ENCODE measurements at places on chromosomes 11 and 22.
A peak's percentile ranks its signal among the peaks of the same experiment; 100 is the strongest.

GRCh38 chr11:117572129-117572528 lies 224.9 kb downstream of the DSCAML1 start:
- DNase-seq, result no peak

- no peak for DNase-seq
Measured at GRCh38 chr11:72739240-72740059, 12.8 kb downstream of the ARAP1 start.

DNA sequence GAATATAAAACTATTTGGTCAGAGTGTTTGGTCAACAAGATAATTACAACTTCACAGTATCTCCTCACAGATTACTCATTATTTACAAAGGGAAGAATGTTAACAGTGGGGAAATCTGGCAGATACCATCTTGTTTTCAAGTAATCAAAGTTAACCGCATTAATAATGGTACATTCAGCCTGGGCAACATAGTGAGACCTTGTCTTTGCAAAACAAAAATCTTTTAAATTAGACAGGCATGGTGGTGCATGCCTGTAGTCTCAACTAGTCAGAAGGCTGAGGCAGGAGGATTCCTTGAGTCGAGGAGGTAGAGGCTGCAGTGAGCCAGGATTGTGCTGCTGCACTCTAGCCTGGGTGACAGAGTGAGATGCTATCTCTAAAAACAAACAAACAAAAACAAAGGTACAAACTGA lies 78.5 kb downstream of the ACER3 start:
- no peak for DNase-seq

DNA sequence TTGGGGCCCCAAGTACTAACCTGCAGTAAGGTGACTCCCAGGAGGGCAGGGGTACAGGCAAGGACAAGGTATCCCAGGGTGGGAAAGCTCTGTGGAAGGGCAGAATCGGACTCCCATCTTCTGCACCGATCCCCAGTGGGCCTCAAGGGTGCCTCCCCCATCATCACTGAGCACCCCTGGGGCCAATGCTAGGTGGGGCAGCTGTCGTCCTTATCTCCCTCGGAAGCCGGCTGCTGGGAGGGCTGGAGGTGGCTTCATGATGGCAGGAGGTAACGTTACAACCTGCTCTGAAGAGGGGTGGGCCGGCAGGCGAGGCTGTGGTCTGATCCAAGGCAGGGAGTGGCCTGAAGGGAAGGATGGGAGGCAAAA lies 87.6 kb upstream of the LINC01488 start:
- no peak for DNase-seq

GRCh38 chr11:111366560-111367410 lies 12.3 kb downstream of the POU2AF1 start:
- no peak for DNase-seq

GRCh38 chr11:1870721-1871466 lies 18.0 kb downstream of the LSP1 start:
- DNase-seq, result no peak

GRCh38 chr11:28383456-28383855 lies 275.3 kb downstream of the METTL15 start:
- DNase-seq, result no peak

GRCh38 chr22:35140879-35141745 lies 75.2 kb downstream of the ISX start:
- peak; percentile 26 for DNase-seq

- DNase-seq, result no peak
Measured at GRCh38 chr22:31960767-31961166, 16.4 kb downstream of the YWHAH start.

DNA sequence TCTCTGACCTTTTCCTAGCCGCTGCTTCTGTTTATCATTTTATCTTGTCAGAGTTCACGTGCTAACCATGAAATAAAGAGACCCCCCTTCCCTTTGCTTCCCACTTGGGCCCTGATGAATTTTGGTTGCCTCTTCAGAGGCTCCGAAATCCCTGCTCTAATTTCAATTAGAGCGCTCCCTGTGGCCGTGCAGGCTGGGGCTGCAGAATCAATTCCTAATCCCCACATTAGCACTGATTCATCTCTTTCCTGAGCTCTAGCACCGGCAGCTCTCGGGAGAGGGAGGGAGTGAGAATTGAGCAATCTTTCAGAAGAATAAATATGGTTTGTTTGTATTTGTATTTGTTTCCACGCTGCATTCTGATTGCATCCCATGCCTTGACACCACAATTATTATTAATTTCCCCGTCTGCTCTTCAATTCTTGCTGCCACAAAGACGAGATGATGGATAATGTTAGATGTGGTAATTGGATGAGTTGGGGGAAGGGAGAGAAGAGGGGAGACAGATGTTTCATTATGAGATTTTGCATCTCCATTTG lies 76.9 kb downstream of the NTM start:
- DNase-seq, result no peak

GRCh38 chr22:47657224-47657623 lies 894.8 kb downstream of the TBC1D22A start:
- no peak for DNase-seq

DNA sequence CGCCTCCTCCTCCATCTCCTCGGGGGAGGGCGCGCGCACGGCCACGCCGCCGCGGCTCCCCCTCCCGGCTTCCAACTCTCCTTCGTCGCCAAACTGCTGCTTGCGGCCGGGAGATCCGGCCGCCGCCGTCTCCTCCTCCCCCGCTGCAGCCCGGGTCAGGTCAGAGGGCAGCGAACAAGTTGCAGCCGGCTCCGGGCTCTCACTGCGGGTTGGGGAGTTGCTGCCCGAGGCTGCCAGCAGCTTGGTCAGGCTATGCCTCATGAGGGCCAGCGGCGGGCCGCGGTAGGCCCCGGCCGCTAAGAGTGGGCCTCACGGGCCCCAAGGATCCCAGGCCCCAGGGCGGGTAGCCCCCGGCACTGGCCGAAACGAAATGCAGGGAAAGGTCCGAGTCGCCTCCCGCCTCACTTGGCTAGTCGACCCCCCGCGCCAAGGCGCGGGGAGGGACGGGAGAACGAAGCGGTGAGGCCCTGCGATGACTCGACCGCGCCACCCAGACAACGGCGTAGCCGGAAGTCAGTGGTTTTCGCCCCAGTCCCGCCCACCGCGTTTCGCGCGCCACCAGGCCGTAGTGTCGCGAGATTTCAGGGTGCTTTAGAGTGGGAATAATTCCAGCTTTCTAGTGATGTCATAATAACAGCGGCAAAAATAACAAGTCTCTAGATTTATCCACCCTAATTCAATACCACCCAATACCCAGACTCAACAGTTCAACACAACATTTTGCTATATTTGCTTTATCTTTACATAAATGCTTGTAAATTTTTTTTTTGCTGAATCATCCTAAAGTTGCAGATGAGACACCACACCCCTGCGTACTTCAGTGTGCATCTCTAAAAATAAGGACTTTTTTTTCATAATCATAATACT lies at the start of gene CREBZF:
TSS of gene CREBZF (minus strand) at position 515 of the 867 bp plus-strand sequence. CDS start at position 261, 254 bp downstream.
- peak; percentile 95 for DNase-seq

DNA sequence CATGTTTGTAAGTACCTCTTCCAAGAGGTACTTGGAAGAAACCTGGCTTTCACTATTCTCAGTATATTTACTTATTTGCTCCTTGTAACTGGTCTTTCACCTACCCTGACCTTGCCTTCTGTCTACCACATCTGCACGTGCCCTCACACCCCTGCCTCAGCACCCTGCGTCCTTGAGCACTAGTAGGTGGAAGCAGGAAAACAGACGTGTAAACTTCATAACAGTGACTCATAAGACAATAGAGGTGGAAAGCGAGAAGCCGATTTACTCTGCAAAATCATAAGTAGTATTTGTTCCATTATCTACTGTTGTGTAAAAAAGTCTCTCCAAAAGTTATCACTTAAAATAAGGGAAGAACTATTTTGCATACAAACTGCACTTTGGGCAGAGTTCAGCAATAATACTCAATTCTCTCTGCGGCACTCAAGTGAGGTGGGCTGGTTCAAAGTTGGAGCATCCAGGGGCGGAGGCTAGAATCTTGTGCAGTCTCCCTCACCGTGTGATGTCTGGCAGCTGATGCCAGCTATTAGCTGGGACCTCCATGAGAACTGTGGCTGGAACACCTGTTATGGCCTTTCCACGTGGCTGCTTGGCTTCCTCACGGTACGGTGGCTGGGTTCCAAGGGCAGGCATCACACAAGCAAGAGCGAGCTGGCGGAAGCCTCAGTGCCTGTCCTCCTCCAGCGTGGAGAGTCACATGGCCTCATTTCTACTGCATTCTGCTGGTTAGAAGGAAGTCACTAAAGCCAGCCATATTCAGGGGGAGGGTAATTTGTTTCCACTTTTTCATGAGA lies 30.4 kb downstream of the PACS1 start:
- peak; percentile 68 for DNase-seq

- no peak for DNase-seq
Measured at GRCh38 chr11:17102462-17102861, 25.0 kb upstream of the RPS13 start.

GRCh38 chr11:73365352-73366264 lies 10.6 kb upstream of the RELT start:
- DNase-seq, result no peak

DNA sequence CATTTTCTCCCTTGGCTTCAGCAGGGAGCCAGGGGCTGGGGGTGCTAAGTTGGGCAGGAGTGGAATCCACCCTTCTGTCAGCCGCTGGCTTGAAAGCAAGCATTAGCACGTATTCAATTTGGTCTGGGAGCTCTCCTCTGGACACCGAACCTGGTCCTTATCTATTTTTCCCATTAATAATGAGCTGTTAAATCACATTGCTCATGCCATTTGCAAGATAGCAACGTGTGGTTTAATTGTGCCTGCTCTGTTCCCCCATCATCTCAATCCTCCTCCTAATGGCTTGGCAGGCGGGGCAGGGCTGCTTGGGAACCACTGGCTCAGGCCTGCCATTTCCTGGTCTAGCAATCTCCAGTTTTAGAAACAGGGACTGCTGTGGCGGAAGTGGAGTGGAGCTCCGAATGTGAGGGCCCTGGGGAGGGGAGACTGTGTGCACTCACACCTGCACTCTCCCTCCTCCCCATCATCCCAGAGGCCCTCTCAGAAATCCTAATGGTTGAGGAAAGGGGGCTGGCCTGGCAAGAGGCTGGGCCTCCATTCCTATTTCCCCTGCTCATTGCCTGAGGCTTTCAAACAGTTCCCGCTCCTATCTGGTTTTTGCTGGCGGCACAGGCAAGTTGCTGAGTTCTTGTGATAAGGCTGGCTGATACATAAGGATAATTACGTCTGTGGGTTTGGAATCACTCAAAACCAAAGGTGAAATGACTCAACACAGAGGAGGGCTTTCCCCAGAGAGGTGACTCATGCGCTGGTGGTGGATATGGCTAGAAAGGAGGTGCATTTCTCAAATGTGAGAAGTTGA lies 201.2 kb upstream of the E2F8 start:
- peak; percentile 66 for DNase-seq

DNA sequence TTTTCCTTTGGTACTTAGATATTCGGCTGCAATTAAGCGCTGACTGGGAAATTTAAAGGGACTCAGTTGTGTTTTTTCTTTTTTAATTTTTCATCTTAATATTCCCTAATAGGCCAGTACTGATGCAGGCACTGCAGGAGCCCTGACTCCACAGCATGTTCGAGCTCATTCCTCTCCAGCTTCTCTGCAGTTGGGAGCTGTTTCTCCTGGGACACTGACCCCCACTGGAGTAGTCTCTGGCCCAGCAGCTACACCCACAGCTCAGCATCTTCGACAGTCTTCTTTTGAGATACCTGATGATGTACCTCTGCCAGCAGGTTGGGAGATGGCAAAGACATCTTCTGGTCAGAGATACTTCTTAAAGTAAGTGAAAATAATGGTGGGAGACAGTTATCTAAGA lies 3.8 kb downstream of the YAP1 start:
- DNase-seq, result no peak

DNA sequence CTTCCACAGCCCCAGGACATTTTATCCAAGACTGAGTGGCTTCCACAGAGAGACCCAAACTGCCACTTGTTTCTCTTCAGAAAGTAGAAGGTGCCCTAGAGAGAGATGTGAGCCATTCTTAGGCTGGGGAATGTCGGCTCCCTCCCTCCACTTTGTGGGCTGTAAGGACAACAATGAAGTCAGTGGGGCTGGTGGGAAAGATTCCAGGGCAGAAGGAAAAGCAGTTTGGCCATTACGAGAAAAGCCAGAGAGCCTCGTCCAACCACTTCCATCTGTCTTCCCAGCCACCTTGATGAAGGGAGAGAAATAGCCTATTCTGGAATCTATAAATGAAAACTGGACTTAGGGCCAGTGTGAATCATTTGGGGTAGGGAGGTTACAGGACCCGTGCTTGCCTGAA lies 382.5 kb downstream of the NXPE2 start:
- DNase-seq, result no peak

DNA sequence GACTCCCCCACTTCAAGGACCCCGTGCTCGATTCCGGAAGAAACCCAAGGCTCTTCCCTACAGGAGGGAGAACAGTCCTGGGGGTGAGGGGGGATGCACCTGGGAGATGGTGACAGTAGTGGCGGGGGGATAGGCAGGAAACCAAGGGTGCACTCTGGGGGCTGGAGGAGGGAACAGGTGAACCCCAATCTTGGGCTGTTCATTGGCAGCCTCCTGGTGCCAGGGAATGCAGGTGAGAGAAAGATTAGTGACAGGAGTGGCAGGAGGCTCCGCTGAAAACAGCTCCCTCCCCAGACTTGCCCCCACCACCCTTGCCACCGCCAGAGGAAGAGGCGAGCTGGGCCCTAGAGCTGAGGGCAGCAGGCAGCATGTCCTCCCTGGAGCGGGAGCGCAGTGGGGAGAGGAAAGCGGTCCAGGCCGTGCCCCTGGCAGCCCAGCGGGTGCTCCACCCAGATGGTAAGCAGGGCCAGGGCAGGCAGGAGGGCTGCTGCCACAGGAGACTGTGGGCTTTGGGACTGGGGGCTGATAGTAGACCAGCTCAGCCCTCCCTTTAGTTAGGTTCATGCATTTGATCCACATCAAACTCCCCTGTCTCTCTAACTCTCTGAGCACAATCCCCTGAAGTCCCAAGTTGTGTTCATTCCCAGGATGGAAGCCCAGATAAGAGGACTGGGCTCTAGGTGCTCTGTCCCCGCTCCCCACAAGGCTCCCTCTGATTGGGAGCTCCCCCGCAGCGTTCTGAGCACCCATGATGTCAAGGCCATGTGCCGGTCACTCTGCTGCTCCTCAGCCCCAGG lies 14.5 kb downstream of the ROBO3 start:
- no peak for DNase-seq

DNA sequence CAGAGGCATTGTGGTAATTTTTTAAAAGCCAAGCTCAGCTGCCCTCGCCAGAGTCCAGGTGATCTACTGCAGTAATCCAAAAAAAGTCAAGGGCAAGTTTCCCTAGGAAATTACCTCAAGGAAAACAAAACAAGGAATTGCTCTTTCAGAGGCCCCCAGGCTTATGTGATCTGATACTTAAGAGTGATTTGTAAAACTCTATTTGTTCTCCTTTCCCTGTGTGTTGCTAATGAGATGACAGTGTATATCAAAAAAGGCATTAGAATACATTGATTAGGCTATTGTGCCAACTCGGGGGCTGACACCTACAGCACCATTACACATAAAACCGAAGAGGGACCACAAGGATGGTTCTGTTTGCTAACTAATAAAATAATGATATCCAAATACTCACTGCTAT lies 44.5 kb upstream of the CHRM4 start:
- no peak for DNase-seq

All from BE2C (cell line).